ENCODE measurements at places on chromosomes 11 and 22.

GRCh38 chr11:131478341-131478740, 107.9 kb downstream of the NTM start:
- DNase-seq, result no peak

DNA sequence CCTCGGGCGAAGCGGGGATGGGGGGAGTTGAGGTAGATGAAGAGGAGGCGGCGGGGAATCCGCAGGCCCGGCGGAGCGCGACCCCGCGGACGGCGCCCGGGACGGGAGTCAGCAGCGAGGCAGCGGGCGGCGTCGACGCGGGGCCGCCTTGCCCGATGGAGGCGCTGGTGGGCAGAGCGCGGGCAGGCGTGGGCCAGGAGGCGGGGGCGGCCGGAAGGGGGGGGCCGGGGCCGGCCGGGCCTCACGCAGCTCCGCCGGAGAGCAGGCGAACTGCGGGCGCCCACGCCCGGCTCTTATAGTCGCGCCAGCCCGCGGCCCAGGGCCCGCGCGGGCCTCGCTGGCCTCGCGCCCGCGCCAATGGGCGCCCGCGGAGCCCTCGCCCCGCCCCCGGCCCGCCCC, at the start of gene IGF2:
Gene IGF2 (minus strand): TSS at position 267 of the 399 bp plus-strand sequence. CDS start 3,866 bp downstream, outside the sequence.
- DNase-seq, result no peak

DNA sequence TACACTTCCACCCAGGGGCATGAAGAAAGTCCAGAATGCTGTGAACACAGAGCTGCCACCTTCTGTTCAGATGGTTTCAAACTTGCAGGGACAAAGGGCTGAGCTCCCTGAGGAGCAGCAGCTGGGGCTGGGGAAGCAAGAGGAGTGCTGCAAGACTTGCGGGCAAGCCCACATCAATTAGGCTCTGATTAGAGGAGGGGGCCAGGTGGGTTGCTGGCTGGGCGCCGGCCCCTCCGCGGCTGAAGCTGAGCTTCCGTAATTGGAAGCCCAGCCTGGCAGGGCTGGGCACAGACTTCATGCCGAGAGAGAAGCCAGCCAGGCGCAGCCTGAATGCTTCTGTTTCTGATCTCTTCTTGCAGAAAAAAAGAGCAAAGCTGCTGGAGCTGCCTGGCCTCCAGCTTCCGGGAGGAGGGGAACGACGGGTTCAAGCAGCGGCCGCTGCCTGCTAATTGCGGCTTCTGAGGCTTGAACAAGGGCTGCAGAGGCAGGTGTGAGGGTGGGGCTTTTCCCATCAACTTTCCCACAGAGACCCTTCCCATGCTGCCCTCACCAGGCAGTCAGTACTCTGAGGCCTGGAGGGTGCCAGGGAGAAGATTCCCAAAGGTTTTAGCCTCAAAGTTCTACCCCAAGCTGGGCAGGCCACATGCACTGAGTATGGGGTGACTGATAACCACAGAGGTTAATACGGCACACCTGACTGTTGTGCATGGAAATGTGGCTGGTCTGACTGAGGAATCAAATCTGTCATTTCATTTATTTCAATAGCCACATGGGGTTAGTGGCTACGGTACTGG, 91.1 kb upstream of the LMO1 start:
- no peak for DNase-seq

GRCh38 chr11:123640029-123640428, 14.4 kb downstream of the SCN3B start:
- DNase-seq, result no peak

- DNase-seq, result no peak
Measured at GRCh38 chr11:85540181-85540580, 87.0 kb downstream of the DLG2 start.

DNA sequence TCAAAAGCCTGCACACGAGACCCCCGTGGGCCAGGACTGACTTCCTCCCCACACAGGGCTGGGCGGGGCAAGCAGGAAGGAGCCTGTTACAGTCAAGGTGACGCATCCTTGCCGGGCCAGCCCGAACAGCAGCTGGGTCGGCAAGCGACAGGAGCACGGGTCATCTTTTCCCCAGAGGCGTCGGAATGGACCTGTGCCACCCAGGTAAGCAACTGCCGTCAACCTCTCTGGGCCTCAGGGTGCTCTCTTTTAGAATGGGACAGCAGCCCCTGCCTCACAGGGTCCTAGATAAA, at the start of gene CYTH4:
Gene CYTH4 (plus strand): TSS at position 124 of the 293 bp plus-strand sequence. CDS start 62 bp downstream, at position 186.
- peak; percentile 25 for DNase-seq

GRCh38 chr22:20002636-20003035, 14.0 kb downstream of the ARVCF start:
- DNase-seq, result no peak

GRCh38 chr11:27770576-27770975, 70.3 kb upstream of the BDNF start:
- peak; percentile 69 for DNase-seq

GRCh38 chr11:2587132-2587930, 112.5 kb downstream of the KCNQ1OT1 start:
- no peak for DNase-seq

- no peak for DNase-seq
Measured at GRCh38 chr22:25449781-25450317, 114.6 kb upstream of the GRK3 start.

GRCh38 chr11:33377412-33378370, 120.5 kb downstream of the HIPK3 start:
- DNase-seq, result no peak

DNA sequence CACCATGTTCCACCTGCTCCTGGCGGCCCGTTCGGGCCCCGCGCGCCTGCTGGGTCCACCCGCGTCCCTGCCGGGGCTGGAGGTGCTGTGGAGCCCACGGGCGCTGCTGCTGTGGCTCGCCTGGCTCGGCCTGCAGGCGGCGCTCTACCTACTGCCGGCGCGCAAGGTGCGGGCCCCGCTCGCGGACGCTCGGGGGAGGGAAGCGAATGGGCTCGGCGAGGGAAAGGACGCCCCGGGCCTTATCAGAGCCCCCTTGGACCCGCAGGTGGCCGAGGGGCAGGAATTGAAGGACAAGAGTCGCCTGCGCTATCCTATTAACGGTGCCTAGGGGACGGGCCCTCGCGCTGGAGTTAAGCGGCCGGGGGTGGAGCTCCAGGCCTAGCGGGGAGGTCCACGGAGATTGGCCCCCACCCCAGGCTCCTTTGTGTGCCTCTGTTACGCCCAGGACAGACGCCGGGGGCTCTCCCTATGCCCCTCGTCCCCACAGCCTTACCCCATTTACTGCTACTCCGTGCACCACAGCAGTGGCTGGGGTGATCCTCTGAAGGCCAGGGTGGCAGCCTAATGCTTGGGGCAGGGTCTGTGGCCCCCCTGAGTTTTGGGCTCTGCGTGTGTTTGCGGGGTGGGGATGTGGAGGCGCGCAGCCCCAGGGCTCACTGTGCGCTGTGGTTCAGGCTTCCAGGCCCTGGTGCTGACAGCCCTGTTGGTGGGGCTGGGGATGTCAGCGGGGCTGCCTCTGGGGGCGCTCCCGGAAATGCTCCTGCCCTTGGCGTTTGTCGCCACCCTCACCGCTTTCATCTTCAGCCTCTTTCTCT, 1.1 kb downstream of the TM7SF2 start:
- peak; percentile 84 for DNase-seq

DNA sequence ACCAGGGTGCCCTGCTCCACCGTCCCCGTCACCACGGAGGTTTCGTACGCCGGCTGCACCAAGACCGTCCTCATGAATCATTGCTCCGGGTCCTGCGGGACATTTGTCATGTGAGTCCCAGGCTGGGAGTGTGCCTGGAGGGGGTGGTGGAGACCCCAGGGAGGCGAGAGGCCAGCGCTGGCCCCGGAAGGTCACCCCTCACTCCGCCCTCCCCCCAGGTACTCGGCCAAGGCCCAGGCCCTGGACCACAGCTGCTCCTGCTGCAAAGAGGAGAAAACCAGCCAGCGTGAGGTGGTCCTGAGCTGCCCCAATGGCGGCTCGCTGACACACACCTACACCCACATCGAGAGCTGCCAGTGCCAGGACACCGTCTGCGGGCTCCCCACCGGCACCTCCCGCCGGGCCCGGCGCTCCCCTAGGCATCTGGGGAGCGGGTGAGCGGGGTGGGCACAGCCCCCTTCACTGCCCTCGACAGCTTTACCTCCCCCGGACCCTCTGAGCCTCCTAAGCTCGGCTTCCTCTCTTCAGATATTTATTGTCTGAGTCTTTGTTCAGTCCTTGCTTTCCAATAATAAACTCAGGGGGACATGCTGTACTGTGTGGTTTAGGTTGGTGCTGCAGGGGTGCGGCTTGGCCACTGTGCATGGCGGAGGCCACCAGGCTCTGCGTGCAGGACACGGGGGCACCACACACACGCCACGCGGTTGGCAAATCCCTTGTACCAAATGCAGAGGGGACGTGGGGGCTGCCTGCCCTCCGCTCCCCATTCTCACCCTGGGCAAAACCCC, 35.4 kb downstream of the MUC2 start:
- no peak for DNase-seq

GRCh38 chr11:72635933-72636332, 38.3 kb downstream of the PDE2A start:
- DNase-seq, result no peak

DNA sequence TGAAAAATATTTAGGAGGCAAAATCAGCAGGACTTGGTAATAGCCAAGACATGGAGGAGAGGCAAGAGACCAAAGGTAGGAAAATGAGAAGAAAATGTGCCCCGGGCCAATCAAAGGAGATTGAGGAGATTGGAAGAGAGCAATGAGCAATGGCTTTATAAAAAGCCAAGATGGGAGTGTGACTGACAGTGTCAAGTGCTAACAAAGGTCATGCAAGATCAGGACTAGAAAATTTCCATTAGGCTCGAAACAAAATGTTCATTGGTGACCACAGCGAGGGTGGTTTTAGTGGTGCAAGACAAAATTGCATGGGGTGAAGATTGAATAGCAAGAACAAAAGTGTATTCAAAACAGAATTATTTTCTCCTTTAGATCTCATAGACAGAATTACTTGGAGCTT, 45.2 kb upstream of the TBCEL start:
- DNase-seq, result no peak

- peak; percentile 71 for DNase-seq
Measured at GRCh38 chr11:124669193-124669592, 4.3 kb downstream of the SIAE start.

GRCh38 chr11:3049430-3050243, 7.6 kb downstream of the CARS1 start:
- DNase-seq, result peak; percentile 95

DNA sequence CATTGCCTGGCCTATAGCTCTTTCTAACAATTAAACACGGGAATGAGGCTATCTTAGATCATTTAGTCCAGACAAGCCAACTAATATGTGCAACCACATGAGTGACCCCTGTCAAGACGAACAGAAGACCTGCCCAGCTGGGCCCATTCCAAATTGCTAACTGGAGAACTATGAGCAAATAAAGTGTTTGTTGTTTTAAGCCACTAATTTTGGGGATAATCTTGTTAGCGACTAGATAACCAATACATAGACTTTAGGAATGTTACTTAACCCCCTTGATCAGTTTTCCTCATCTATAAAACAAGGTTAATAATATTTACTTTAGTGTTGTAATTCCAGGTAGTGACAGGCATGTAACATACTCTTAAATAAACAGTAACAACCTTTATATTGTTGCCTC, 848.3 kb downstream of the METTL15 start:
- DNase-seq, result no peak

DNA sequence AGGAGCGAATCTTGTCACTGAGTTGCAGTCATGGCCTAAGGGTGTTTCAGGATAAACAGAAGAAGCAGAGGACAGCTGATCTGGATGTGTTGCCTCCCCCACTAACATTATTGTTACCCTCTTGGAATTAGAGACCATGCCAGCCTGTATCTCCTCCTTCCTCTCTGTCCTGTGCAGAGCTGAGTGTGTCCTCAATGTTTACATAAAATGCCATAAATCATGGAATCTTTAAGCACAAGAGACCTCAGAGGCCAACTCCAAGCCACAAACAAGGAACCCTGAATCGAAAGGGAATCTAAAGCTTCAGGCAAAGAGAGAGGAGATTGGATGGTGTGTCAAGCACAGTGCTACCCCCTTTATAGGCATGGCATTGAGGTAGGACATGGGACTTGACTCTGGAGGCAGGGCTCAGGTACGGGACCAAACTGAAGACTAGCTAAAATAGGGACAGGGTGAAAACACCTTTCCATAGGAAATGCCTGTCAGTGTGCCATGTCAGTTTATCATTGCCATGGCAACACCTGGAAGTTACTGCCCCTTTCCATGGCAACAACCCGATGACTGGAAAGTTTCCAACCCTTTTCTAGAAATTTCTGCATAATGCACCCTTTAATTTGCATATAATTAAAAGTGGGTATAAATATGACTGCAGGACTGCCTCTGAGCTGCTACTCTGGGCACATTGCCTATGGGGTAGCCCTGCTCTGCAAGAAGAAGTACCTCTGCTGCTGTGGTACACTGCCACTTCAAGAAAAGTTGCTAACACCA, 489.7 kb downstream of the MIAT start:
- no peak for DNase-seq

DNA sequence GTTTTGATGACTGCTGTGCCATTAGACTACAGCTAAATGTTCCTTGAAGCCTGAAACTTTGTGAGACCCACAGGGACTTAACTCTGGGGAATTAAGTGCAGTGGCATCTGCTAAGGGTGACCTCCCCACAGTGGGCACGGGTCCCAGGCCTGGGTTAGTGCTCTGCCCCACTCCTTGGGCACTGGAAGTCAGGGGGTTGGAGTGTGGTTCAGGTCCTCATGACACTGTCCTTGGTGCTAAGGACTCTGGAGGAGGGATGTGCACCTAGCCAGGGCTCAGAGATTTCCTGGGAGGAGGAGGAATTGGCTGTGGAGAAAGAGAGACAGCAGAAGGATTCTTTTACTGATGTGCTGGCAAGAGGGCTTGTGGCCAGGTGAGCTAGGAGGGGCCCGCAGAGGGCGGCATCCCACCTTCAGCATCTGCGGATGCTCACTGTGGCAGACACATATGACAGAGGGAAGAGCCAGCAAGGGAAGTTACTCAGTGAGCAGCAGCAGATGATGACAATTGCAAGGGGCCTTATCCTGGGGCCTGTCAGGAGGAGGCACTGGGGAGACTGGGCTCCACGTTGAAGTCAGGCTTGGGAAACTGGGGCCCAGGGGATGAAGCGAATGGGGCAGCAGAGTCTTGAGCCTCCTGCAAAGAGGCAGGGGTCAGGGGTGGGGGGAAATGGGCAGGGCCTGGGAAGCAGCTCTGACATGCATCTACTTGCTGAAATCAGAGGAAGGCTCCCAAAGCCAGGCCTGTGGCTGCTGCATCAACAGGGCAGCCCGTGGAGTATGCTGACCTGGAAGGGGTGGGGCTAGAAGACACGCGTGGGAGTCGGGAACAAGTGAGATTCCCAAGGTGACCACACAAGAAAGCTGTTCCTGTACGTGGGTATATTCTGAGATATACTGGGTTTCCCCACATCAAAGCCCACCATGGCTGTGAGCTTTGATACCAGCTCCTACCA, 144.0 kb downstream of the MPPED1 start:
- no peak for DNase-seq

Measured in DMS53 (cell line).